Myocyte (in vitro differentiated cells): ENCODE measurements at places on chromosomes 2 and 18. TPM values are rescaled to one million over a fixed set of nuclear protein-coding genes. Genes with fewer than 3 reads are reported as not detected.

PRKAG3 gene
- 49.9 and 65.9 TPM in 2 replicates for total RNA-seq

ANKRD30B gene
- 0.88 and 1.6 TPM in 2 replicates for total RNA-seq

DARS1 gene
- total RNA-seq: 76.5 and 84.3 TPM in 2 replicates

MBP gene
- 3.2 and 7.2 TPM in 2 replicates for total RNA-seq

GKN2 gene
- total RNA-seq: not detected in 2 replicates

ATG4B gene
- total RNA-seq: 92.4 and 95.2 TPM in 2 replicates

PLEKHB2 gene
- 82.0 and 88.6 TPM in 2 replicates for total RNA-seq

SMYD1 gene
- total RNA-seq: 227 and 243 TPM in 2 replicates

RTKN gene
- 43.3 and 56.6 TPM in 2 replicates for total RNA-seq

DNAJC5G gene
- not detected in 2 replicates for total RNA-seq

UGT1A5 gene
- not detected in 2 replicates for total RNA-seq

NT5C1B gene
- not detected in 2 replicates for total RNA-seq

NAT8 gene
- total RNA-seq: not detected in 2 replicates

TPO gene
- not detected in 2 replicates for total RNA-seq

SOCS6 gene
- total RNA-seq: 23.6 and 24.1 TPM in 2 replicates

FLACC1 gene
- 1.8 and 2.4 TPM in 2 replicates for total RNA-seq

GPBAR1 gene
- 0.57 and 1.1 TPM in 2 replicates for total RNA-seq

GALNT3 gene
- 0.16 and 0.37 TPM in 2 replicates for total RNA-seq

UGT1A6 gene
- not detected in 2 replicates for total RNA-seq

HRH4 gene
- total RNA-seq: 0.13 and 0.21 TPM in 2 replicates

SCYGR2 gene
- not detected in 2 replicates for total RNA-seq

SLC4A5 gene
- total RNA-seq: 0.43 and 2.0 TPM in 2 replicates

RBM45 gene
- 12.3 and 12.7 TPM in 2 replicates for total RNA-seq

EML6 gene
- 3.5 and 29.7 TPM in 2 replicates for total RNA-seq

SGPP2 gene
- not detected in 2 replicates for total RNA-seq

SNORC gene
- total RNA-seq: 1.5 and 2.6 TPM in 2 replicates

SH2D6 gene
- 4.9 and 5.3 TPM in 2 replicates for total RNA-seq

SULT1C2 gene
- 0.16 and 0.37 TPM in 2 replicates for total RNA-seq

SERPINB13 gene
- not detected in 2 replicates for total RNA-seq
